ENCODE measurements at places on chromosomes 12 and 14.

- no peak for DNase-seq
Observed at GRCh38 chr14:59147007-59147406, 41.5 kb upstream of the DAAM1 start.

GRCh38 chr14:104874571-104875411 is 9.7 kb downstream of the CEP170B start:
- no peak for DNase-seq

- no peak for DNase-seq
Observed at GRCh38 chr14:37034410-37035285, 137.8 kb downstream of the SLC25A21 start.

DNA sequence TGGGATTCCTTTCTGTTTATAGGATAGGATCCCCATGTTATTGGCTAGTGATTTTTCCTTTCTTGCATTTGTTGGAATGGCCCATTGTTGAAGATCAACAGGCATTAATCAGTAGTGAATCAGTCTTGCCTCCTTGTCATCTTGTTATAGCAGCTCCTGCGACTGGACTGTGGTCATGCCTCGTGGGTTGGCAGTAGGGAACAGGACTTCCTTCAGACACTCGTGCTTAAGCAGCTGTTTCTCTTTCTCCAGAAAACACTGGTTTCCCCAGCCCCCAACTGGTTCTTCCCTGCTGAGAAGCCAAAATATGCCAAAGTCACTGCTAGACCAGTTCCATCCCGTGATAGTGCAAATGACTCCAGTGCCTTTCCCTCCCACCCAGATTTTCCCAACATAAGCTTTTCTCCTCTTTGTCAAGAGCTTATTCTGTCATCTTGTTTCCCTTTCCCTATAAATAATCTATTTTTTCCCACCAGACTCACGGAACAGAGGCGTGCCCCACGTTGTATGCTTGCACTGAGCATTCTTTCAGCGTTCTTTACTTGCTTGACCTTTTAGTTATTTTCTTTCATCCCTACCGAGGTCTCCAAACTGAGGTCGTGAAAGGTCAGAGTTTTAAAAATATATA is 83.5 kb downstream of the SAMD4A start:
- DNase-seq, result peak; percentile 78
